GM12891 (cell line): ENCODE measurements at places on chromosomes 1 and 21.

GRCh38 chr1:7865978-7866377 lies 13.1 kb upstream of the UTS2 start:
- no peak for DNase-seq

DNA sequence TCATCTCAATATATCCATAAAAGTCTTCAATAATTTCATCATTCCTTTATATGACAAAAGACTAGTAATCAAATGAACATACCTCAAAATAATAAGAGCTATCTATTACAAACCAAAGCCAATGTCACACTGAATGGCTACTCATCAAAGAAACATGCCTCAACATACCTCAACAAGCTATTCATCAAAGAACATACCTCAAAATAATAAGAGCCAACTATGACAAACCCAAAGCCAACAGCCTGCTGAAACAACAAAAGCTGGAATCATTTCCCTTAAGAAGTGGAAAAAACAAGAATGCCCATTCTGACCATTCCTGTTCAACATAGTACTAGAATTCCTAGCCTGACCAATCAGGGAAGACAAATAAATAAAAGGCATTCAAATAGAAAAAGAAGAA lies 1373.7 kb downstream of the BRINP3 start:
- no peak for DNase-seq

- no peak for DNase-seq
These were observed 5.8 kb upstream of the ZBTB17 start for GRCh38 chr1:15981679-15982078.

GRCh38 chr1:94248956-94249688 lies 11.7 kb upstream of the ARHGAP29 start:
- no peak for DNase-seq

DNA sequence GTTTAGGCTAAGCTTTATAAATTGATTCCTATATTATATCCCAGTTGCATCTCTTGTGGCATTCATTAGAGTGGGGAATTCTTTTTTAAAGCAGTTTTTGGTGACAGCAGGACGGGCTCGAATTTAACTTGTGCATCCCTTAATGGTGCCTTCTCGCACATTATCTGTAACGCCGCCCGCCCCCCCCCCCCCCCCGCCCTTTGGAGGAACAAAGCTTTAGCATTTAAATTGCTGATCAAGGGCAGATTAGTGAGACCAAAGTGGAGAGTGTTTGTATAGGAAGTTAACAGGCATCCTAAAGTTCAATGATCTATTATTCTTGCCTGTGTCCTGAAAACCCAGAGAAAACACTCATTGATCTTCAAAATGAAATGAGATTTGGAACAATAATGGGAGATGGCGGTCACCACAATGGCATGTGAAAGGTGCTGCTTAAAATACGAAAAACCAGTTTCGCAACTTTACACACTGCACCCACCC lies 2.2 kb downstream of the LMO4 start:
- no peak for DNase-seq

DNA sequence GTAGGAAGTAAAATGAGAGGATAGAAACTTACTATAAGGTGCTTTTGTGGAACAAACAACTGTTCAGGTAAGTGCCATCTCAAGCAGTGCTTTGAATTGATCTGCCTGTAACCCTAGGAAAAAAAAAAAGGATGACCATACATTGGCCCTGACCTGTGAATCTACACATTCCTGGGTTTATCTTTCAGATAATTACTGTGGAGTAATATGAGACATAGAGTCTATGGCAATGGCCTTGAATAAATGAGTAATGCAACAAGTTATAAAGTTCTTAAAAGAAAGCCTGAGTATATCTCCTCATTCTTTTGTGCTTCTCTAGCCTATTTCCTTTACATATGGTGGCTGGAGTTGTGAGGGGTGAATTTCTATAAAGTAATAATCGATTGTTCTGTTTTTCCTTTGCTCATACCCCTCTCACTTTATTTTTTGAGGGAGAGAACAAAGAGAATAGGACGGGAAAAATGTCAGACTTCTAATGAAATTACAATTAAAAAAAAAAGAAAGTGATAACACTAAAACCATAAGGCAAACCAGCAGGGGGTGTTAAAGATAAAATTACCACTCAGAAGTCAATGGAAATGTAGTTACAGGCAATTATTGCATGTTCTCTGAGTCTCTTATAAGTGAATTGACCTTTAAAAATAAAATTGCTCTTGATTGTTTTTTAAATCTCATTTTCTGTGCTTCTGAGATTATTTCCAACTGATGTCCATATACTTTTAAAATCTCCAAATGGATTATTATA lies 12.4 kb upstream of the ATP1A1 start:
- DNase-seq, result no peak

- peak; percentile 30 for DNase-seq
These were observed 45.3 kb upstream of the MTF2 start for GRCh38 chr1:93033785-93034184.

- DNase-seq, result no peak
These were observed 1.1 kb downstream of the WARS2 start for GRCh38 chr1:119139403-119139802.

DNA sequence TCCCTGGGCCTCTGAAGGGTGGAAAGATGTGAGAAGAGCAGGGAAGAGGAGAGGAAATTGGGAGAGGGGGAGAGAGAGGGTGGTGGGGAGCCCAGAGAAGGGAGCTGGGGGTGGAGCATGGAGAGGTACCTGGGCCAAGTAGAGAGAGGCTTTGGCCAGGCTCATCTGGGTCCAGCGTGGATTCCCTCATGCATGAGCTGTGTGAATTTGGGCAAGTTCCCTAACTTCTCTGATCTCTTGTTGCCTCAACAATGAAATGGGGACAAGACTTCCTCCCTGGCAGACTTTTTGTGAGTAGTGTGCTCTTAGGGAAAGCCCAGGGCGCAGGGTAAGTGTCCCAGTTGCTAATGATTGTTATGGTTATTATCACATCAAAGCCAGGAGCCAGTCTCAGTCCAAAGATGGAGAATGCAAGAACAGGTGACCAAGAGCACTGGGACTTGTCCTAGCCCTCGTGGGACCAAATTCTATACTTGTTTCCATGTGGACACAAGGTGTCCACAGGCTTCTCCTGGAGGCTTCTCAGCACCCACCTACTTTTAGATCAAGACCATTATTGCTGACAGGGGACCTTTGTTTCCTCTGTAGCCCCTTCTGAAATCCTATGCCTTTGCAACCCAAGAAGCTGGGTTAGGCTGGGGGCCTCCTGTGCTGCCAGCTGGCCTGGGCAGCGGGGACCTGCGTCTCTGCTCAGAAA lies 13.9 kb downstream of the IL6R start:
- no peak for DNase-seq

DNA sequence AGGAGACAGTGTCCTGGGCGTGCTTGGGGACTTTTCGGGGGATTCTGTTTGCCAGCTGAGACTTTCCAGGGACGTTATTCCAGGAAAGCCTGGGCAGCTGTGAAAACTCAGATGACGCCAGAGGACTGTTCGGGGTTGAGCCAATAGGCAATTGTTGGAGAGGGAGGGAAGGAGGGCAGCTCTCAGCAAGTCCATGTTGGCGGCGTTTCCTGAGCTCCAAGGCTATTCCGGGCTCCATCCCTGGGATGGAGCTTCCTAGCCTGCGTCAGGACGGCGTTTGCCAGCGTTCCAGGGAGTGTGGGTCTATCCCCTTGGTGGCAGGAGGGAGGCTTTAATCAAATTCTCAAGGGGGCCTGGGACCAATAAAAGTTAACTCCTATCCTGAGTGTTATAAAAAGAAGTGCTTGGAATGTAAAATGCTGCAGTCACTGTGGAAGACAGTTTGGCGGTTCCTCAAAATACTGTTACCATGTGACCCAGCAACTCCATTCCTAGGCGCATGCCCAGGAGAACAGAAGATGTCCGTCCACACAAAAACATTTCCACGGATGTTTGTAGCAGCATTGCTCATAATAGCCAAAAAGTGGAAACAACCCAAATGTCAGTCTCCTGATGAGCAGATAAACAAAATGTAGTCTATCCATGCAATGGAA lies 15.2 kb downstream of the SLC27A3 start:
- no peak for DNase-seq

GRCh38 chr1:53294567-53294966 lies 33.3 kb downstream of the LRP8 start:
- no peak for DNase-seq

GRCh38 chr1:110749960-110750359 lies 75.2 kb upstream of the KCNA3 start:
- no peak for DNase-seq

DNA sequence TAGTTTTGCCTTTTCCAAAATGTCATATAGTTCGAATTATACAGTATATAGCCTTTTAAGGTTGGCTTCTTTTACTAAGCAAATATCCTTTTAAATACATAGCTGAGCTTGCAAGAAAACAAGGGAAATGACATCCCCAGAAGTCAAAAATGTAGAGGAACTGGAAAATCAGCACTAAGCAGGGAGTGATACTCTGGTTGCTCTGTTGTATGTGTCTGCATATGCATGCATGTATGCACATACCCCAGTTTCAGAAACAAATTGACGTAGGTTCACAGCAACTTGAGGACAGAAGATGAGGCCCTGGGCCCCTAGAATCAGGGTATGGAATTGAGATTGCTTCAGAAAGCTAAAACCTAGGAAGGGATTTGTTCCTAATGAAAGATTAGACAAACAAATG lies 75.1 kb upstream of the GNG4 start:
- DNase-seq, result no peak

- DNase-seq, result peak; percentile 40
These were observed 12.5 kb upstream of the GUCA2A start for GRCh38 chr1:42176902-42177519.

DNA sequence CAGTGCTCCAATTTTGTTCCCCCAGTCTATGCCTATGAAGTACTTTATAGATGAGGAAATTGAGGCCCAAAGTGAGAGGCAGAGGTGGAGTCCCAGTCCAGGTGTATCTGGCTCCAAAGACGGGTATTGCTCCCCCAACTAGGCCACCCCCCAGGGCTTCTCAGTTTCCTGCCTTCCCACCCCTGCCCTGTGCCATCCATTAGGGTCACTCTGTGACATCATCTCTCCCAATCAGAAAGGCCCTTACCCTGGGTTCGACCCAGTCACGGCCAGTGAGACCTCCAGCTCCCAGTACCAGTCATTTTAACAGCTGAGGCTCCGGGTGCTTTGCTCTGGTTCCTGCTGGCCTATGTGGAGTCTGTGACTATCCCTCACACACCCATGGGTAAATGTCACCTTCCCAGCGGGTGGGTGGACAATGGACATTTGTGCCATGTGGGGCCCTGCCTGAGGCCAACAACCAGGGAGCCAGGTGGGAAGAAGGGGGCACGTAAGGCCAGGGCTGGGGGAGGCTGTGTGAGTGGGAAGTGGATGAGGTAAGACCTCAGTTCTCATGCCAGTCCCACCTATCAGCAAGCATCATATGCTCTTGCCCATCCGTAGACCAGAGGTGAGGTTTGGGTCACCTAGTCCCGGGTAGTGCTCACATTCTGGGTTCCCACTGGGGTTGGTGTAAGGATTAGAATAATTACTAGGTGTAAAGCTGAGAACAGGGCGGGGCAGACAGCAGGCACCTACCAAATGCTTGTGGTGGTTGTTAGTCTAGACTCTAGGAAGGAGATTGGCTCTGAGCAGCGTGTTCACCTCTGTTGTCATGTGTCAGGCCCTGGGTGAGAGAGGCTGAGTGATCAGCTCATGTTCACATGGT lies 685.9 kb downstream of the MATN1 start:
- no peak for DNase-seq

GRCh38 chr1:47317841-47318240 lies 3.9 kb upstream of the STIL start:
- no peak for DNase-seq

GRCh38 chr1:201468501-201468843 lies 516 bp downstream of the PHLDA3 start:
- DNase-seq, result peak; percentile 61

GRCh38 chr1:30379684-30380624 lies 343.4 kb downstream of the MATN1 start:
- DNase-seq, result peak; percentile 80

DNA sequence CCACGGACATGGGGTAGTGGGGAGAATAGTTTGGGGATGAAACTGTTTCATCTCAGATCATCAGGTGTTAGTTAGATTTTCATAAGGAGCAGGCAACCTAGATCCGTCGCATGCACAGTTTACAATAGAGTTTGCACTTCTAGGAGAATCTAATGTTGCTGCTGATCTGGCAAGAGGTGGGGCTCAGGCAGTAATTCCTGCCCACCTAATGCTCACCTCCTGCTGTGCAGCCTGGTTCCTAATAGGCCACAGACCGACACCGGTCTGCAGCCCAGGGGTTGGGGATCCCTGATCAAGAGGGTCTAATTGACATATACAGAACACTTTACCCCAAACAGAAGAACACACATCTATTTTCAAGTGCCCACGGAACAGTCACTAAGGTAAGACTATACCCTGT lies 275.1 kb downstream of the PTPRU start:
- DNase-seq, result no peak

- no peak for DNase-seq
These were observed 14.5 kb downstream of the OLFML3 start for GRCh38 chr1:113993766-113994165.

DNA sequence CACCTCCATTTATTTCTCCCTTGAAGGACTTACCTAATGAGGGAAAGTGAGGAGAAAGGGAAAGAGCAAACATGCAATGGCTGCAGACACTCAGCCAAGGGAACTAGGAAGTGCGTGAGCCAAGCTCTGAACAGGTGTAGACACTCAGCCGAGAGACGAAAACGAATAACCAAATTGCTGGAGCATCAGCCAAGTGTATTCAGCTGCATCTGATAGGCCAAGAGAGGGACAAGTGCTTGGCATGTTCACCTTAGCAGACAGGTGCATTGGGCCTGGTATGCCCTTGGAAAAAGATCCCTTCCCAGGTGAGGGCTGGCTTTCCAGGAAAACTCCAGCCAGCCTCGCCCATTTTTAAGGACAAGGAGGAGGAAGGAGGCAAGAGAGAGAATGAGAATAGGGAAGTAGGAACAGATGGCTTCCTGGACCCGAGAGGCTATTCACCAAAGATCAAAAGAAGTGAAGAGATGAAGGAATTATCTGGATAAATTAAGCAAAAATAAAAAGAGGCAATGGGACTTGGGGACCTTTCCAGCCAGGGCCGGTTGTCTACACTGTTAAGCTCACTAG lies 184.7 kb downstream of the TOMM20 start:
- DNase-seq, result no peak

DNA sequence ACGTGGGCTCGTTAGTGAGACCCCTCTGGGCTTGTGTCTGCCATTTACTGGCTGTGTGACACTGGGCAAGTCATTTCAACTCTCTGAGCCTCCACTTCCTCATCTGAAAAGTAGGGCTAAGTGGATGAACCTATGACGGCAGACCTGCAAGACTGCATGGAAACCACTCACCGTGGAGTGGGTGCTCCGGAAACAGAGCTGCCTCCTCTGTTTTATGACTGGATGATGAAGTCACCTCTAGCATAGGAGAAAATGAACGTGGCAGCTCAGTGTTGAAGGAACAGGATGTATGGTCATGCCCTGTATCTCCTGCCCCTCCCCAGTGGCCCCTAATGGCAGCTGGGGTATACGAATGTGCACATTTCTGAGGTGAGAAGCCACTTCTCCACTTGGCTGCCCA lies 40.5 kb downstream of the STPG1 start:
- peak; percentile 60 for DNase-seq
